Frontal cortex (tissue), 4 donors: ENCODE measurements at places on chromosomes 2 and 18. TPM values are rescaled to one million over a fixed set of nuclear protein-coding genes. Genes with fewer than 3 reads are reported as not detected.

GRCh38 chr2:1686784-1687105 is 57.6 kb downstream of the PXDN start:
- DNase-seq: no peak

- no peak for DNase-seq
These were observed 24.0 kb upstream of the COLEC12 start for GRCh38 chr18:524466-524865.

GRCh38 chr2:192669505-192670091 is 474.9 kb upstream of the TMEFF2 start:
- DNase-seq: no peak

GRCh38 chr2:170201275-170201674 is 23.3 kb downstream of the MYO3B start:
- DNase-seq: no peak

- no peak for DNase-seq
These were observed 9.5 kb downstream of the SDC1 start for GRCh38 chr2:20215183-20216040.

DNA sequence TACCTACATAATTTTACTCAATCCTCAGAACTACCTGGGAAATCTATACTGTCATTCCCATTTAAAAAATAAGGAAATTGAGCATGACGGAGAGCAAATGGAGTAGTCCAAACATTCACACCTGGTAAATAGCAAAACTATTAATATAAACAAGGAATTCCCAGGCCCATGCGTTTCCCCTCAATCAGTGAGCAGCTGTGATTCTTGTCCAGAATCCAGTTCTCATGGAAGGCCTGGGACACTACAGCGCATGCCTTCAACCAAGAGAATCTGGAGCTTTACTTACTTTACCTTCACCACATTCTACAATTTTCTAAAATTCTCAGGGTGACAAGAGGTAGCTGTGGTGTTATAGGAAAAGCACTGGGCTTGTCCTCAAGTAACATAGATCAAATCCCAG is 259.0 kb downstream of the LRATD1 start:
- no peak for DNase-seq

DNA sequence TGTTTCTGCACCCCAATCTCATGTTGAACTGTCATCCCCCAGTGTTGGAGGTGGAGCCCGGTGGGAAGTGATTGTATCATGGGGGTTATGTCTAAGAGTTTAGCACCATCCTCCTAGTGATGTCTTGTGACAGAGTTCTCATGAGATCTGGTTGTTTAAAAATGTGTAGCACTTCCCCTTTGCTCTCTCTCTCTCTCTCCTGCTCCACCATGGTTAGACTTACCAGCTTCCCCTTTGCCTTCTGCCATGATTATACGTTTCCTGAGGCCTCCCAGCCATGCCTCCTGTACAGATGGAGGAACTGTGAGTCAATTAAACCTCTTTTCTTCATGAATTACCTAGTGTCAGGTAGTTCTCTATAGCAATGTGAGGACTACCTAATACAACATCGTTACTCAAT is 396.9 kb upstream of the LRATD1 start:
- no peak for DNase-seq

- no peak for DNase-seq
These were observed 149.2 kb upstream of the NCKAP5 start for GRCh38 chr2:133717497-133717896.

GRCh38 chr2:55105456-55105855 is 55.2 kb upstream of the RTN4 start:
- DNase-seq: no peak

DNA sequence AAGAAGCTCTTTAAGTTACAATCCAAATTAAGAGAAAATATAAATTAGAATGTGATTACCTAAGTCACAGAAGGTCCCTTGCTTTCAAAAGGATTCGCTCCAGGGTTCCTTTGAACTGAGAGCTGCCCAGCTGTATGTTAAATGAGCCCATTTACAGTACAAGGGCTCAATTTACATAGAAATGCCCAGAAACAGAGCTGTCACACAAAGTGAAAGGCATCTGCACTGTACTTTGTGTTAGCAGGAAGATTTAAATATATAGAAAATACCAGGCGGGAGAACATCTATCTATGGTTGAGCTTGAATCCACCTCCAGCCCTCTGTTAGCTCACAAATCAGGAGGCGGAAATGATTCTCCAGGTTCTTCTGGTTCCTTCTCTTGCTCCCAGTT is 272.9 kb downstream of the PAX3 start:
- DNase-seq: no peak

DNA sequence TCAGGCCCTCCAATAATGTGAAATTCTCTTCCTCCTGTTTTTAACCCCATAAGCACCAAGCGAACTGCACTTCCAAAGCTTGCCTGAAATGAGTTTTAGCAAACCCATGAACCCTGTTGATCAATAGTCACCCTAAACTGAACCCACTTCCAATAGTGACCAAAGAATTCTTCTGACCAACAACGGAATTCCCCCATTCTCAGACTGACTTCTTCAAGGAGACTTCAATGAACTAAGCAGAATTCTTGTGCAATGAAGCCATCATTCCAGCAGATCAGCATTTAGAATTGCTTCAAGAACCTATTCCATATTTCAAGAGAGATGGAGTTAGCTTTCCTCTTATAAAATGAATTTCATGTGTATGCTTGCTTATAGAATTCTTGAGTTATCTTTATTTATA is 176.9 kb upstream of the FN1 start:
- no peak for DNase-seq

GRCh38 chr2:199973703-199974102 is 18.3 kb downstream of the MAIP1 start:
- DNase-seq: no peak

DNA sequence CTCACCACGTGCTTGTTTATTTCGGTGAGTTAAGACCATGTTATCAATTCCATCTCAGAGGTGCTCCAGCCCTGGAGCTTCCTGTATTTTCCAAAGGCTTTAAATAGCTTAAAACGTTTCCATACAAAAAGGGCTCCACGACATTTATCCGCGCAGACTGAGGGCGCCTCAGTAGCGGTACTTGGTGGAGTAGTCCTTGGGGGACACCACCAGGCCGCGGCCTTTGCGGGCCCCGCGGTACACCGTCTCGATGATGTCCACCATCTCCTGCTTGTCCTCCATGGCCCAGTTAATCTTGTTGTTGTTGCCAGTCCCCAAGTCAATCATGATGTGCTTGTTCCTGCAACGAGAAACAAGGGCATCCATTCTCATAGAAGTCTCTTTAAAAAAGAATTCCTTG is 9.1 kb downstream of the HSBP1L1 start:
- DNase-seq: no peak

DNA sequence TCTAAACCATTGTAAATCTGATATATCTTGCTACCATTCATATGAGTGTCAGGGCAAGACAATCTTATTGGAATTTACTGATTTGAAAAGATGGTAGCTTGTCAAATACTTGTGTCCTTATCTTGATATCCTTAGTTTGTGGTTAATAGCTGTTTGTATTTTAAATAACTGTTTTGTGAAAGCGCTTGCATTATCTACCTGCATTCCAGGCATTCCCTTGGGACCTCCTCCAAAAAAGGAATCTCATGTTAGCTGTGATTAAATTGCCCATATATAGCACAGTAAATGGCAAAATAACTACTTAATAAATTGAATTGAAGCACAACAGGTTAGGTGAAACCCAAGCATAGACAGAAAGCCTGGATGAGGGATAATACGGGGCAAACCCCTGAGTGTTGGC is 13.9 kb downstream of the CNTNAP5 start:
- no peak for DNase-seq

DNA sequence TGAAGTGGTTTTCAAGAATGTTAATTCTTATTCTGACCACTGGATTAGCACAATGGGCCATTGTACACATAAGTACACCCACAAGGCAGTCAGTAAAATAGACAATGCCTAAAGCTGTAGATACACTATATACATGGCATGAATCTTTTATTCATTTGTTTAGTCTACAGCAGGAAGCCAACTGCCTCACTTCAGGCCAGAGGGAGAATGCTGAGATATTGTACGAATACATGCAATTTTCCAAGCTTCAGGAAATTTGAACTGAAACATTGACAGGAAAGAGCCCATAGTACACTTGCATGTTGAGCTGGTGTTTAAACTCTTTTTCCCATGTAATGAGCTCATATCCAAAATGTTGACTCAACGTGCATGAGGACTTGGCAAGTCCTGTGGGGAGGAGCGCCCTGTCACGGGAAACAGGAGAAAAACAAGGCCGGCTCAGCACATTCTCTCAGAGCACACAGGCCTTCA is 111.6 kb upstream of the CYP1B1 start:
- DNase-seq: no peak

- no peak for DNase-seq
These were observed 92.4 kb downstream of the GBX2 start for GRCh38 chr2:236075802-236076201.

DNA sequence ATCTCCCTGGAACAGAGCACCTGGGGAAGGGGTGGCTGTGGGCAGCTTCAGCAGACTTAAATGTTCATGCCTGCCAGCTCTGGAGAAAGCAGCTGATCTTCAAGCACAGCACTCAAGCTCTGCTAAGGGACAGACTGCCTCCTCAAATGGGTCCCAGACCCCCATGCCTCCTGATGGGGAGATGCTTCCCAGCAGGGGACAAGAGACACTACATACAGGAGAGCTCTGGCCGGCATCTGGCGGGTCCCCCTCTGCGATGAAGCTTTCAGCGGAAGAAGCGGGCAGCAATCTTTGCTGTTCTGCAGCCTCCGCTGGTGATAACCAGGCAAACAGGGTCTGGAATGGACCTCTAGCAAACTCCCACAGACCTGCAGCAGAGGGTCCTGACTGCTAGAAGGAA is 294.8 kb downstream of the RND3 start:
- no peak for DNase-seq

- DNase-seq: no peak
These were observed 694.9 kb downstream of the BCL11A start for GRCh38 chr2:59858540-59858939.

GRCh38 chr2:136244536-136244885 is 126.6 kb upstream of the CXCR4 start:
- no peak for DNase-seq

DNA sequence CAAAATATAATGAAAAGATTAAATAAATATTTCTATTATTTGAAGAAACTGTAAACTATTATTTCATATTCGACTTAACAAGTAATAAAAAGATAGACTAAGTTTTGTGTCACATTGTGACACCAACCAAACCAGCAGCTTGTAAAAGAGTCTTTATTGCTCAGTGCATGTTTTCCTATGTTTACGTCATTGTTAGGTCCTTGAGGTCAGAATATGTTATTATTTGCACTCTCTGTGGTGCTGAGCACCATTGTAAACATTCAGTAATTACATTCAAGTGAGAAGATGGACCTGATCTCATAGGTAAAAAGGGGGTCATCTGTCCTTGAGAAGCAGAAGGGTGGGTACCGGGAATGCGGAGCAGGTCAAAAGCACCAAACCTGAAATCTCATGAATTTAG is 1999.1 kb upstream of the CELF4 start:
- DNase-seq: no peak

- no peak for DNase-seq
These were observed 27.5 kb downstream of the LPIN1 start for GRCh38 chr2:11773747-11774525.

GRCh38 chr2:130947967-130948366 is 111.3 kb downstream of the ARHGEF4 start:
- DNase-seq: no peak

GRCh38 chr2:136319651-136320050 is 201.7 kb upstream of the CXCR4 start:
- no peak for DNase-seq

Gene NEB
- total RNA-seq: 0.41 TPM

Gene CABYR
- total RNA-seq: 24.1 TPM

Gene FOXD4L1
- total RNA-seq: 0.41 TPM
